ENCODE measurements at places on chromosomes 11 and 22. TPM values are rescaled to one million over a fixed set of nuclear protein-coding genes. Genes with fewer than 3 reads are reported as not detected.

Gene CCDC73
- not detected for total RNA-seq

Gene ALX4
- not detected for total RNA-seq

Gene TNNI2
- total RNA-seq = 0.92 TPM

Gene SLC22A8
- not detected for total RNA-seq

Gene BARX2
- total RNA-seq = 31.3 TPM

Gene TENM4
- total RNA-seq = 0.92 TPM

Gene SCN4B
- 0.67 TPM for total RNA-seq

Gene CLDN5
- 27.7 TPM for total RNA-seq

Gene LRRC32
- 15.6 TPM for total RNA-seq

Gene APOA4
- total RNA-seq = not detected

Gene TXN2
- 96.5 TPM for total RNA-seq

Gene GP1BB
- not detected for total RNA-seq

Gene NPTXR
- total RNA-seq = 0.46 TPM

Gene CHRM1
- 0.98 TPM for total RNA-seq

Gene C11orf87
- total RNA-seq = not detected

Gene UPK3A
- total RNA-seq = not detected

Gene MB
- total RNA-seq = 12.8 TPM

Gene CD3D
- 8.0 TPM for total RNA-seq

Gene CREB3L1
- 200 TPM for total RNA-seq

Gene DMC1
- 0.87 TPM for total RNA-seq

Gene ZNF280A
- total RNA-seq = not detected

Gene C1QTNF4
- 0.34 TPM for total RNA-seq

Gene TEX12
- 0.39 TPM for total RNA-seq

Gene FOLR2
- total RNA-seq = 4.8 TPM

Gene NFAM1
- 2.9 TPM for total RNA-seq

Gene CCDC81
- total RNA-seq = 0.37 TPM

Gene OR4D5
- 0.81 TPM for total RNA-seq

Gene THY1
- 1.8 TPM for total RNA-seq

Gene FAM76B
- total RNA-seq = 16.8 TPM

Gene BAIAP2L2
- total RNA-seq = 61.2 TPM

Gene CPT1A
- total RNA-seq = 149 TPM

Gene OR51I1
- total RNA-seq = not detected

Gene PDGFD
- total RNA-seq = 2.4 TPM

Gene CYP2D6
- total RNA-seq = 3.9 TPM

Gene MRGPRF
- total RNA-seq = 3.4 TPM

Gene DCHS1
- total RNA-seq = 7.6 TPM

Gene OR8J3
- not detected for total RNA-seq

Gene HIKESHI
- 18.5 TPM for total RNA-seq

Gene NUDT8
- 28.8 TPM for total RNA-seq
